ENCODE measurements at places on chromosomes 2 and 18. TPM values are rescaled to one million over a fixed set of nuclear protein-coding genes. Genes with fewer than 3 reads are reported as not detected.

LIMS3 gene
- 17.3 TPM for total RNA-seq

ICOS gene
- 0.09 TPM for total RNA-seq

TWIST2 gene
- total RNA-seq: 0.54 TPM

WNT6 gene
- not detected for total RNA-seq

UGT1A8 gene
- not detected for total RNA-seq

SLC11A1 gene
- 0.09 TPM for total RNA-seq

HK2 gene
- total RNA-seq: 2.5 TPM

GKN2 gene
- not detected for total RNA-seq

CXCR1 gene
- total RNA-seq: not detected

POTEF gene
- total RNA-seq: 0.54 TPM

ALPG gene
- total RNA-seq: not detected

VIL1 gene
- not detected for total RNA-seq

MRPS5 gene
- total RNA-seq: 45.0 TPM

RIT2 gene
- total RNA-seq: not detected

UGT1A3 gene
- total RNA-seq: not detected

ALLC gene
- not detected for total RNA-seq

All from dermis lymphatic vessel endothelial cell (primary cell).